ENCODE measurements at places on chromosomes 12 and 14. TPM values are rescaled to one million over a fixed set of nuclear protein-coding genes. Genes with fewer than 3 reads are reported as not detected.

The RAPGEF3 gene
- total RNA-seq, result 1.8 TPM

The TMEM52B gene
- total RNA-seq, result not detected

The POU6F1 gene
- 5.5 TPM for total RNA-seq

The TOMM20L gene
- not detected for total RNA-seq

The KRT6A gene
- not detected for total RNA-seq

DNA sequence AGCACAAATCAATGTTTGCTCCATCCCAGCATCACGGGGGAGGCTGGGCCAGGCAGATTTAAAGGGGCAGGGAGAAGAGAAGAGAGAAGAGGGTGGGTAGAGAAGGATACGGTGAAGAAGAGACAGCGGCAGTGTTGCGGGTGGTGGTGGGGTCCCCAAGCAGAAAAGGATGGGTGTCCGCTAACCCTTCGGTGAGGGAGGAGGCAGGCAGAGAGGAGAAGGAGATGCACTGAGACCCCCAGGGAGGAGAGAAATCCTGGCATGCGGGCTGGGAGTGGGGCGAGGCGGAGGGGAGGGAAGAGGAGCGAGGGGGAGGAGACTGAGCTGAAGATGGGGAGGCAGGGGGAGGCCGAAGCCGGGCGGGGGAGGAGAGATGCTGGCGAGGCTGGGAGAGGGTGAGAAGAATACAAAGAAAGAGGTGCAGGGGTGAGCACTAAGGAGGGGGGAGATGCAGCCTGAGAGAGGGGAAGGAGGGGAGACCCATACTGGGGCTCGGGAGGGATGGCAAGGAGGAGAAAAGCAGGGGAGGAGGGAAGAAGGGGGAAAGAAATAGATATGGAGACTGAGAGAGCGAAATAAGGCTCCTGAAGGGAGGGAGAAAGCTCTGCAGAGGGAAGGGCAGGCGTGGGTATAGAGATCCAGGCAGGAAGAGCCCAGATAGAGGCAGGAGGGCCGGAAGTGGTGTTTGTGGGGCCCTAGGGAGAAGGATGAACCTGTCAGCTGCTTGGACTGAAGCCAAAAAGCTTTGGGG is at the start of gene JPH4:
Gene JPH4, minus strand, starts transcription at position 231 of the 751 bp plus-strand sequence. CDS start 1,337 bp downstream, outside the sequence.
- DNase-seq, result no peak

GRCh38 chr12:101619026-101619786 is 24.4 kb downstream of the MYBPC1 start:
- no peak for DNase-seq

GRCh38 chr12:120439646-120440247 is 1.8 kb downstream of the COX6A1 start:
- DNase-seq, result peak; percentile 56

DNA sequence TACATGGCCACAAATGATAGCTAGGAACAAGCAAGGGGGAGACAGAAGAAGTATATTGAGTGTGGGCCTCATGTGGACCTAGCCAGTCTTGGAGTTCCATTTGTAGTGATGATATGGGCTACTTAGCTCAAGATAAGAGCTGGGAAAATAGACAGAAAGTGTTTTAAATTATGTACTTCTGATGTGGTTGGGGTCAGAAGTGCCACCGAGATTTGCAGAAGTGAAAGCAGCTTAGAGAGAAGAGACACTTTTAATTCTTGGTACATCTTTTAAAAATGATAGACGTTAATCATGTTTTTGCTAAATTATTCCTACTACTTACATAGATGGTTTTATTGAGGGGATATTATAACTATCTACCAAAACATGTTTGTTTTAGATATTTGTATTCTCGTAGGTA is 198.3 kb upstream of the PDZRN4 start:
- no peak for DNase-seq

- no peak for DNase-seq
These were observed 67.8 kb downstream of the MVK start for GRCh38 chr12:109641422-109641821.

DNA sequence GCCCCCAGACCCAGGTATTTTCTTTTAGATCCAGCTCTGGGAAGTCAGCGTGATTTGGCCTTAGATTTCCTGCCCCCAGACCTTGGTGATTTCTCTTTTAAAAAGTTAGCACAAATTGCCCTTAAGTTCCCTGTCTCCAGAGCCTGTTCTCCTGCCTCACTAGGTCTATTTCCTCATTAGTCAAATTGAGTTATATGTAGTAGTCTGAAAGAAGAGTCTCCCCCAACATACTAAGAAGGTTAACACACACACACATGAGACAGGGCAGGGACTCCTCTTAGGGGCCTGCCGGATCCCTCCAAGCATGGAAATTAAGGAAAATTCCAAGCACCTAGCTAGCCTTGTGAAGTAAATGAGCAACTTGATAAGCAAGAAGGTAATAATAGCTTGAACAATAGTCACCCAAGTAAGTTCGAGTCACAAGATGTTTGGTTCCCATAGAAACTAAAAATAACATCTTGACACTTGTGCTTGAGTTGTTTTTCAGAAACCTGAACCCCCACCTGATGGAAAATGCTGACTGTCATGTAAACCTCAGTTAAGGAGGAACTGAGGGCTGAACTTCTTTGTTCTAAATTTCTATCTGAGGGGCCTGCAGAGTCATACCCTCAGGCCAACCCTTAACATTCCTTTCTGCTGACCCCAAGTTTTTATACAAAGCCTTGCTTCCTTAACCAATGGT is 51.6 kb downstream of the CAND1 start:
- no peak for DNase-seq

DNA sequence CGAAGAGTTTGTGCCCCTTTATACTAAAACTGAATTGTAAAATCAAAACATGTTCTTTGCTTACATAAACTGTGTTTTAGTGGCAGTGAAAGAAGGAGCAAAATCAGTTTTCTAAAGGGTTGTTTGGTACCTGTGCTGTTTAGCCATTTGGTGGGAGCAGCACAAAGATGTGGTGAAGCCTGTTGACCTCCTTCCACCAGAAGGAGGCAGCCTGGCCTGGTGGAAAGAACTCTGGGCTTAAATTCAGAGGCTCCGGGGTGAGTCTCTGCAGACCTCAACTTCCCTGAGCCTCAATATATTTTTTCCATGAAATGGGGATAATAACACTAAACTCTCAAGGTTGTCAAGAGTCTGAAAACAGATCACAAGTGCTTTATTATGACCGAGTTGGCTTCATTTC is 502.5 kb downstream of the VRK1 start:
- DNase-seq, result no peak

- DNase-seq, result no peak
These were observed 28.6 kb downstream of the SLC2A14 start for GRCh38 chr12:7844116-7844515.

DNA sequence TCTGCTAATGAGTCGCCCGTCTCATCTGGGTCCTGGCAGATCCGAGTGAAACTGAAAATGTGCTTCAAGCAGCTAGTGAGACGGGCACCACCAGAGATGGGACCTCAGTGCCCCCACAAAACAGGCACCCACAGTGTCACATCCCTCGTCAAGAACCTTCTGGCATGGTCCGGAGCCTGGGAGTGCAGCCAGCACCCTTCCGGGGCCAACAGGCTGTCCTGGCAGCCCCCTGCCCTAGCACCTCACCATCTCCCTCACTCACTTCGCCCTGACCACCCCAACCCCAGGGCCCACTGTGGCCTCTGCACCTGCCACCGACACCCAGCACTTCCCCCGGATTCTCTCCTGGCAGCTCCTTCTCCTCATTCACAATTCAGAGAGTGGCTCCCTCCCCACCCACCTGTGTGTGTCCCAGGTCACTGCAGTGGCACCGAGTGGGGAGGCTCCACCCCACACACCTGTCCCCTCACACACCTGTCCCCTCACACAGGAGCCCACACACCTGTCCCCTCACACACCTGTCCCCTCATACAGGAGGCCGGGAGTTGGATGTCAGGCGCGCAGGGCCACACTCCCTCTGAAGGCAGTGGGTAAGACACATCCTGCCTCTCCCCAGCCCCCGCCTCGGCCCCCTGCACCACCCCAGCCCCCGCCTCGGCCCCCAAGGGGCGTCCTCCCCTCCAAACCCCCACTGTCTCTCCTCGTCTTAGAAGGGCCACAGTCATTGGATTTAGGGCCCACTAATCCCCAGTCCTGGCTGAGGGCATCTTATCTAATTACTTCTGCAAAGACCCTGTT is 7.9 kb downstream of the GALNT9 start:
- no peak for DNase-seq

DNA sequence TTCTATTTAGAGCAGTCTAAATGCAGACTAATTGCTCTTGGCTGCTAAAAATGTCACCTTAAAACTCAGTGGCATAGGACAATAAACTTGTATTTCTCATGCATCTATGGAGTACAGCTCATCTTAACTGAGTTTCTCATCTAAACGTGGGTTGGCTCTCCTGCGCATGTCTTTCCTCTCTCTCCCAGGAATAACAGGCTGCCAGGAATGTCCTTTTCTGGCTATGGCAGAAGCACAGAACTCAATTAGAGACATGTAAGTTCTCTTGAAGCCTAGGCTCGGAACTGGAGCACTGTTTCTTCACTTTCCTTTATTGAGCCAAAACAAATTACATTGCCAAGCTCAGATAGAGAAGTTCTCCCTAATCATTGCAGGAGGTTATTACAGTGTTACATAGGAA is 722.3 kb upstream of the FLRT2 start:
- DNase-seq, result no peak

DNA sequence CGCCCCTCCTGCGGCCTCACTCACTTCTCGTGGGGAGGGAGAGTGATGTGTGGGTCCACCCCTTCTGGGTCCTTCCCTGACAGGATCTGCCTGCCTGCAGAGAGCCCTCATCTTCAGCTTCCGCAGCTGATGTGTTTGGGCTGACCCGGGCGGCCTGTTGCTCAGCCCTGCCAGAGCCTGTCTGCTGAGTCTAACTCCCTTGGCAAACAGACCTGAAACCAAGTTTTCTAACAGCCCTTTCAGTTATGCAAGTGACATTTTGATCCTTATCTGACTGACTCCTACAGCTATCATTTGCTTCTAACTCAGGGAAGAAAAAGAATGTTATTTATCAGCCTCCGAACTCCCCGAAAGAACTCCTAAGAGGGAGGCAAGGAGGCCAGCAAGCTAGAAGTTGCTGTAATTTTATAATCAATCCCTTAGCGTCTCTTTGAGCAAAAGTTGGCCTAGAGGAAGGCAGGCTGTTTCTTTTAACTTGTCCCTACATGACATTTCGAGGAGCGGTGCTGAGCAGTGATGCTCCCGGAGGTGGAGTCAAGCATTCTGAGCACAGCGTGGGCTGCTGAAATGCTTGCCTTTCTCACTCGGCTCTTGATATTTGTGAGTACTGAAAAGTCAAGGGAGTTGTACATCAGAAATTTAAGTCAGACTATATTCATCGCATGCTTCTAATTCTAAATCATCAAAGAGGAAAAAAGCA is 31.5 kb upstream of the CACNA2D4 start:
- no peak for DNase-seq

GRCh38 chr14:70802379-70802778 is 6.9 kb downstream of the MAP3K9 start:
- DNase-seq, result no peak

All from activated T-helper 2 cell treated with anti-CD3 and anti-CD28 coated beads, Interferon-gamma antibody, Interleukin-2, Interleukin-4, amounts not matched to agents 10 μg/mL and 5 μg/mL and 100 μg/mL, durations not matched to agents 14 hours and 24 hours and 36 hours (primary cell).